ENCODE measurements at places on chromosomes 7 and 10. TPM values are rescaled to one million over a fixed set of nuclear protein-coding genes. Genes with fewer than 3 reads are reported as not detected.

GRCh38 chr10:3889961-3890522 is 105.0 kb upstream of the KLF6 start:
- DNase-seq, result no peak

- no peak for DNase-seq
Measured at GRCh38 chr10:130263289-130263688, 127.1 kb downstream of the GLRX3 start.

DNA sequence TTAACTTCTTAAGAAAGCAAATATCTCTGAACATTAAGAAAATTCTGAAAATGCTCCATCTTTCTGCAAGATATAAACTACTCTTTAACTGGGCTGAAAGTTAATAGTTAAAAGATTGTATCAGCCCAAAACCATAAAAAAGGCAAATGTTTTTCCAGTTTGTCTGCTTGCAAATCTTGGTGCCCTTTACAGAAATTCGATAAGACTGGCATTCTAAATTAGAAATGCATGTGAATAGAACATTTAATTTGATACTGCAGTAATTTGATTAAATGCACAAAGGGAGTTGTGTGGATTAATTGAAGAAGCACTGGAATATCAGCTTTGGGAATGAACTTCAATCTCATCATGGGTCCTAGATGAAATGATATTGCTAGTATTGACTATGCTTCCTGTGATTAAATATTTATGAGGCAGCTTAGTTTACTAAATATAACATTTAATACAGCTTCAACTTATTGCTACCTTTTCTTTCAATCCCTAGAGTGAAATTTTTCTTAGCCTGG is 78.4 kb downstream of the IQUB start:
- DNase-seq, result no peak

GRCh38 chr10:94571081-94571480 is 25.5 kb downstream of the HELLS start:
- no peak for DNase-seq

DNA sequence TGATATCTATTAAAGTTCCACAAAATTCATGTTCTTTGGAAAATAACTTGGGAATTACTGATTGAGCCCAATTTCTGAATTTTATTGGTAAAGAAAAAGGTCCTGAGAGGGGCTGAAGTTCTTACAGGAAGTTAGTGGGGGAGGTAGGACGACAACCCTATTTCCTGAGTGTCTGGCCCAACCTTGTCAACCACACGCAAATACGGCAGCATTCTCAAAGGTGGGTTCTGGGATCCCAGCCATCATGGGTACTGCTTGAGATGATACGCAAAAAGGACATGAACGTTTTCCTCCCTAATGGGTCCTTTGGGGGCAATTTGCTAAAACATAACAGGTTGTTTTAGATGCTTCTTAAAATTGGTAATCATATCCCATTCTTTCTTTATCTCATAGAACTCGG is 2.7 kb upstream of the PDCD4 start:
- DNase-seq, result peak; percentile 60

DNA sequence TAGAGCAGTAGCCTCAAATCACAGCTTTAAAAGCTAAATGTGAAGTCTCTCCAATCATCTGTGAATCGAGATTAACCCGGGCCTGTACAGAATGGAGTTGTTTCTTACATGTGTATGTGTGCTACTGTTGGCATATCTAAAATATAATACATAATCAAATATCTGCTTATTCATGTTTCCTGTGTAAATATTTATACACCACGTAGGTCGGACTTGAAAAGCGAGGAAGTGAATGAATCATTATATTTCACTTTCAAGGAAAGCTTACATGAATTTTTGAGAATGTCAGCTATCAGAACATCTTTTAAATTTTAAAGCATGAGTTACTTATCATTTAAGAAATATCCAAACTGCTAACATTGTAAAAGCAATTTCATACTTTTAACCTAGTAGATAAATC is 233.3 kb downstream of the SLC25A13 start:
- DNase-seq, result no peak

GRCh38 chr10:124138195-124138882 is 44.9 kb upstream of the CHST15 start:
- DNase-seq, result no peak

DNA sequence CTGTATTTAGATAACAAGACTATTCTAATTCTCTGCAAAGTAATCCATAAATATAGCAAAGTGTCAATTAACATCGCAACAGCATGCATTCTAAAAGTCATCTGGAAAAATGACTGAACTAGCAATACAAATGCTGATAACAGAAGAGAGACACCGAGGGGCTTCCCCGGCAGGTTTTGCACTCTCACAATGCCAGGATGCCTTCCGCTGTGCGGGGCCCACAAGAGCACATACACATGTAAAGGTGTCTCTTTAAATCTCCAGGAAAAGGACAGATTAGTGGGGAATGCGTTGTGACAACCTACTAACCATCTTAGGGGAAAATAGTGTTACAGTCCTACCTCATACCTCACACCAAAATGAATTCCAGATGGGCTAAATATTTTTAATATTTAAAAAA is 86.9 kb downstream of the CXCL12 start:
- DNase-seq, result no peak

- no peak for DNase-seq
Measured at GRCh38 chr7:121083138-121083789, 94.8 kb downstream of the CPED1 start.

DNA sequence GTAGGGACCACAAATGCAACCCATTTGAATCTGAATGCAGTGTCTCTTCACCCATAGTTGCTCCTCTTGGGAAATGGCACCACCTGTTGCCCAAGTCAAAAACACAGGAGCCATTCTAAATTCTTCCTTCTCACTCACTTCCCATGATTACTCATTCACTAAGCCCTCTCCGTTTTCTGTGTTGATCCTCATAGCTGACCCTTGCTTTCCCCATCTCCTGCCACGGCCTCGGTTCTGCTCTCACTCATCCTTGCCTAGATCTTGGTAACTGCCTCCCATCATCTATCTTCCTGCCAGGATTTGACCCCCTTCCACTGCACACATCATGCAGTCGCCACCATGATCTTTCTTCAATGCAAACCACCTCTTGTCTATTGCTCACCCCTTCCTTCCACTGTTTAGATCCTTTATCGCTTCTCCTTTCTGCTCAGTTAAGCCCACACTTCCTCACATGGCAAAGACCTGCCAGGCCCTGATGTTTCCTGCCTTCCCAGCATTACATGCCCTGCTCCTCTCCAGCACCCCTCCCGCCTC is 19.0 kb upstream of the CPN1 start:
- no peak for DNase-seq

- no peak for DNase-seq
Measured at GRCh38 chr7:676972-677385, 49.5 kb upstream of the DNAAF5 start.

DNA sequence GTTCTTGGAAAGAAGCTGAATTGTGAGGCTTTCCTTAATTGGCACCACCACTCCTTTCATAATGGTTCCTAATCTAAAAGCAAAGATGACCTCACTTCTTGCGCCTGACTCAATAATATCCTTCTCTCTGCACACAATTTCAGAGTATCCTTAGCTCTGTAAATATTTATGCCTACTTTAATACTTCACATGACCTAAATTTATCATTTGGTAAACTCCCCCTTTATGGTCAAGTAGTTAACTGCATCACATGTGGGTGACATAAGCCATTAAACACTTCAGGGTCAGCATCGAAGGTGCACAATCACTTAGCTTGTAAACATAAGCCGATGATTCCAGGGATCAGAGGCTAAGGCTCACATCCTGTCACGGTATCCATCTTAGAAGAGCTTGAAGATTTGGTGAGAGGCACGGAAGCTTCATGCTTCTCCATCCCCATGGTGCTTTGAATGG is 7.3 kb upstream of the RHOBTB1 start:
- DNase-seq, result no peak

- no peak for DNase-seq
Measured at GRCh38 chr10:62597226-62597625, 207.3 kb upstream of the ADO start.

DNA sequence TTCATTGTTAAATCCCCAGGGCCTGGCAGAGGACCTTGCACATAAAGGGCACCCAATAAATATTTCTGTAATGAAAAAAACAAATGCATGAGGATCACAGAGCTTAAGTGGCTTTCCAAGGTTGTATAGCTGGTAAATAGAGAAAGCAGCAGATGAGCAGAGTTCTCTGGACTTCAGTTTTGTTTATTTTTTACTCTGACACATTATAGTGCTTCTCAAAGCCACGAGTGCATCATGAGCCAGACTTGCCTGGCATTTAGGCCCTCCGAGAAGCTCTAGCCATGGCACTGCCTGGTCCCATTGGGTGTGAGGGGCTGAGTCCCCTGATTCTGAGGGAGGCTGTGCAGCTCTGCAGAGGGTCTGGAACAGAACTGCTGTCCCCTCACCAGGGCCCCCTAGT is 87.2 kb upstream of the ZNF32 start:
- no peak for DNase-seq

DNA sequence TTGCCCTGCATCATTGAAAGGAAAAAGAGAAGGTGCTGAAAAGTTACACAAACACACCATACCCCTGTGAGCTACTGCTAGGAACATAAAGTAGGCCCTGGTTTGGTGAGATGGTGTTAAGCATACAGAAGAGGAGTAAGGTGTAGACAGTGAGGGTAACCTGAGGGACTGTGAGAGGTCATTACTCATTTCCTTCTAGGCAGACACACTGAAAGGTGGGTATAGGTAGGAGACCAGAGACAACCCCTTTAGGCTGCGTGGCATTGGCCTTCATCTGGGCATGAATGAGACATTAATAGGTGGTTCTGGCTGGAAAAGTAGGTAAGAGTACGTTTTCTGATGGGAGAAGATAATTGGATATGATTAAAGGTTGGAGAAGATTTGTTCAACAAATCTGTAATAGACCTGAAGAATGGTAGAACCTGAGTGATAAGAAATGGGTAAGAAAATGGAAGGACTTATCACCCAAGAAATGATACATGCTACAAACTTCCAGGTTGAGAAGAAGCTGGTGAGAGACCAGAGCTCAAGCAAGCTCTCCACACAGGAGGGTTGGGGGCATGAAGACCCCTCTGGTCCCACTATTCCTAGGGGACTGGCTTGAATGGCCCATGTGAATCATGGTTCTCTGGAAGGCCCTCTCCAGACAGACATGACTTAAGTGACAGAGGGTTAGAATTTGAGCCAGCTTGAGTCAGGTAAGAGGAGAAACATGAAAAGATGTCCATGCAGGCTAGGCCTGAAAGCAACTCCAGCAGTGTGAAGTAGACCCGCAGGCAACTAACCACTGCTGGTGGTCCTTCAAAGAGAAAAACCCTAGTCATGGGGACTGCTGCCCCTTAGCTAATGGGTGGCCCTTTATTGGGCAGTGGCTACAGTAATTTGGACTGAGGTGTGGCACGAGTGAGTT is 3.8 kb downstream of the COMTD1 start:
- DNase-seq, result no peak

DNA sequence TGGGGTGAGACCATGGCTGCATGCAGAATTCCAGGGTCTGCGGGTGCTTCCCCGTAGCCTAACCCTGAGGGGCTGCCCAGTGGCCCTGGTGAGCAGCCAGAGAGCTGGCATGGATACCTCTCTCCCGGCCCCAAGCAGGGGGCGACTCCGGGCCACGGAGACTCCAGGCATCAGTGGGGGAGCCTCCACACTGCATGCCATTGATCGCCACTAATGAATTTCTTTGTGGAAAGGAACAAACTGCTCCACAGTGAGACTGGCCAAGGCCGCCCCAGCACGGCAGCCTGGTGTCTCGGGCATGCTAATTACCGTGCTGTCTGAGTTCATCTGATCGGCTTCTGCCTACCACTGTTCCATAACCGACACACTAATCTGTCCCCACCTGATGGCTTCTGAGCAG is 184.4 kb downstream of the GRID1 start:
- DNase-seq, result no peak

DNA sequence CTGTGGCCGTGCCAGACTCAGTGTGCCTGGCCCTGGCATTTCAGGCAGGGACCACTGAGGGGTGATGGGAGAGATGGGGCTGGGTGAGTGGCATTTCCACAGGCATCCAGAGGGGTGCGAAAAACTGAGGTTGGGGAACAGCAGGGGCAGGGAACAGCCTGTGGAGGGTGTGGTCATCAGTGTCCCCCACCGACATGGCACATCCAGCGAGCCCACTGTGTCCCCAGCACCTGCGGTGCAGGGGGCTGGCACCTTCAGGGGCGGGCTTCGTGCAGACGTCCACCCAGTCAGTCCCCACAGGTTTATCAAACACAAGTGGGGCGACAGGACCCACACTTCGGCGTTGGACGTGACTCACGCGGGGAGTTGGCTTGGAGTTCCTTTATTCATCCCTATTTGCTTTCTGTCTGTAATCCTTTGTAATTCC is 14.8 kb downstream of the CUX1 start:
- DNase-seq, result no peak

GRCh38 chr10:131636841-131637724 is 263.7 kb upstream of the PPP2R2D start:
- DNase-seq, result no peak

DNA sequence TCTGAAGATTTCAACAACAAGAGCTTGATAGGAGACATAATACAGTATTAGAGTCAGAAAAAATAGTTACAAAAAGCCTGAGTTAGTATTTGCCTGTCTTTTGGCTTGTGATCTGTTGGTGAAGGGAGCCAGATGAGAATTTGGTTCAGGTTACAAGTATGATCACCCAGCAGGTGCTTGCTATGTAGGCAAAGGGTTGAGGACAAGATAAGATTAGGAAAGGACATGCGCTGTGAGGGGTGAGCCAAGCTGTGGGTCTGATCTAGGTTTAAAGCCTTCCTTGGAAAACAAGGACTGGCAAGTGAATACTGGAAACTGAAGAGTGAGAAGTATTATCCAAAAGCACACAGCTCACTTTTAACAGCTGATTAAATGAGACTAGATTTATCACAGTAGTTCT is 28.7 kb upstream of the CD36 start:
- no peak for DNase-seq

Gene SEMA4G
- 147 TPM for polyA plus RNA-seq

Gene ACBD7
- not detected for polyA plus RNA-seq

Gene TSC22D4
- 45.9 TPM for polyA plus RNA-seq

Gene OR9A2
- polyA plus RNA-seq, result not detected

Gene TRIM74
- polyA plus RNA-seq, result 1.0 TPM

Gene GPR15LG
- not detected for polyA plus RNA-seq

Gene FBXL13
- polyA plus RNA-seq, result not detected

Gene OR2A5
- polyA plus RNA-seq, result under 0.01 TPM

Gene ACSM6
- polyA plus RNA-seq, result not detected

Gene SLC35G1
- polyA plus RNA-seq, result 74.3 TPM

Gene CHST12
- 1.8 TPM for polyA plus RNA-seq

Gene NUTM2B
- 0.89 TPM for polyA plus RNA-seq

Gene CPA1
- 0.28 TPM for polyA plus RNA-seq

Gene FAM204A
- 49.1 TPM for polyA plus RNA-seq

Gene ADIRF
- 193 TPM for polyA plus RNA-seq

All from small intestine (tissue), 16 donors.